ENCODE measurements at places on chromosomes 4 and X.

GRCh38 chrX:109533005-109533404, 3.6 kb upstream of the NXT2 start:
- DNase-seq, result no peak

DNA sequence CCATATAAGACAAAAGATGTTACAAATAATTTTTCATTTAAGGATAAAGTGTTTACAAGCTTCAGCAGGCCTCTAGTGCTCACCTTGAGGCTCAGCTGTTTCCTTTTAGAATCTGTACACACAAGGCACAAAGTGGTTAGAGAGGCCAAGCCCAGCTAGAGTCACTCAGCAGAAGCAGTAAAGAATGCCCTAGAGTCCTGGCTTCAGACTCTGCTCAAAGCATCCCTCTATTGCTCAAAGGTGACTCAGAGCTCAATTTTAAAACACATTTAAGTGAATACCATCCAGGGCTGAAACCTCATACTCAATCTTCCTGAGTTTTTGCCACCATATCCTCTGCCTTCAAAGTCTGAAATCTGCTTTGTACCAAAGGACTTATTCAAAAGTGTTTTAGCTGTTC, 22.6 kb upstream of the PHF8 start:
- DNase-seq, result no peak

GRCh38 chr4:40662962-40663604, 33.4 kb upstream of the RBM47 start:
- DNase-seq, result no peak

- DNase-seq, result no peak
Measured at GRCh38 chr4:11470438-11471045, 41.8 kb upstream of the HS3ST1 start.

DNA sequence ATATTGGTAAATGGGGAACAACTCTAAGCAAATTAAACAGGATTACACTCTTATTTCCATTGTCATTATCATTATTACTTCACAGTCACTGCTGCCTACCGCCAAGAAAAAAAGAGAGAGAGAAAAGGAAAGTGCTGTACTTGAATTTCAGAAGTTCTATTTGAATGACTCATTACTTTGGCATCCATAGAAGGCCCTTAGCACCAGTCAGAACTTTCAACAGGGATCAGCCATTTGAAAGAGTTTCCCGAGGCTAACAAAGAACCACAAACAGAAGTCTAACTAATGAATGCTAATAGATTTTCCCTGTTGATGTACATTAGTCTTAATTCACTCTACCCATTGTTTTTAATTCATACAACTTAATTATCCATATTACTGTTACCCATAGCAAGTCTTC, 116.3 kb downstream of the SHROOM4 start:
- DNase-seq, result no peak

DNA sequence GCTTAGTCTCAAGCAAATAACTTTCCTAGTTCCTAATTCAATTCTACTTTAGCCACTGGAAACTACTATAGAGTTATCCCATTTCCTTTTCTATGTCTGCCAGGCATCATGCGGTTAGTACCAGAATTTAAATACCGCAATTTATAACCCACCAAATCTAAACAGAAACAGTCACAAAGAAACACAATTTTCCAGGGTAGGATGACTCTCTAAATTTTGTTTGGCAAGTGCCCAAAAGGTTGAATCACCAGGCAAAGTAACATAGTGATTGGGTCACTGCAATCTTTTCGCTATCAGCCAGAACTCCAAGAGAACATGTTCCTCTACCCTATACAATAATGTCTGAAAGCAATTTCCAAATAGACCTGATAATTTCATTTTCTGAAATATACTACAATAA, 240.2 kb upstream of the GRIA3 start:
- no peak for DNase-seq
